ENCODE measurements at places on chromosomes 13 and 19.

DNA sequence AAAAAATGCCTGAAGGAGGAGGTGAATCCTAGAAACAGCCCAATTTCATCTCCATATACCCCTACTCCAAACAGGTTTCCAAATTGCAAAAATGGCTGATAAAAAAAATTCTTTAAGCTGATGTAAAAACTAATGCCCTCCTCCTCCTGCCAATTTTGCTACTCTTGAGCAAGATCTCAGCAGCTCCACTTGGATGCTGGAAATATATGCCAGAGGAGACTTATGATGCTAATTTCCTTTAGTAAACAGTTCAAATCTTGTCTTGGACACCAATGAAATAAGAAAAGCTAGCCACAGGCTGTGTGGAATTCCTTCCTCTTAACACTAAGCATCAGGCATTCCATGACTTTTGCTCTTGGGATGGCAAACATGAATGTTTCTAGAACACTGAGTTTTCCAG, 67.5 kb downstream of the INSR start:
- no peak for DNase-seq

- DNase-seq = no peak
Observed at GRCh38 chr13:41455725-41456419, 1.5 kb upstream of the RGCC start.

DNA sequence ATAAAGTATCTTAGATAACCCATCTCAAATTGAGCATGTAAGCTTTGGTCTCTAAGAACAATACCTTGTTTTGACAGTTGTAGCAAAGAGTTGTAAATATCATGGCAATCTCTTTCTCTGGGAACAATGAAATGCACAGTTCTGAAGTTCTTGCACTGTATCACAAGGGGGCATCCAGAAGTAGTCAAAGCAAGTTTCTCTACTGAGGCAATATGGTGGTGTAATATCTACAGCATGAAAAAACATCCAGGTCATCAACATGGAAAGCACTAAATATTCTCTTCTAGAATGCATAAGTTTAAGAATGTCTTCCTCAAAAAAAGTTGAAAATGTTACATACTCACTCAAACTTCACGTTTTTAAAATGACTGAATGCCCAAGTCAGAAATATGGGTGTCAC, 19.6 kb downstream of the MTMR6 start:
- DNase-seq = peak; percentile 41

- no peak for DNase-seq
Observed at GRCh38 chr13:112358156-112358555, 18.0 kb upstream of the SPACA7 start.

- no peak for DNase-seq
Observed at GRCh38 chr13:98514288-98514687, 62.6 kb downstream of the STK24 start.

DNA sequence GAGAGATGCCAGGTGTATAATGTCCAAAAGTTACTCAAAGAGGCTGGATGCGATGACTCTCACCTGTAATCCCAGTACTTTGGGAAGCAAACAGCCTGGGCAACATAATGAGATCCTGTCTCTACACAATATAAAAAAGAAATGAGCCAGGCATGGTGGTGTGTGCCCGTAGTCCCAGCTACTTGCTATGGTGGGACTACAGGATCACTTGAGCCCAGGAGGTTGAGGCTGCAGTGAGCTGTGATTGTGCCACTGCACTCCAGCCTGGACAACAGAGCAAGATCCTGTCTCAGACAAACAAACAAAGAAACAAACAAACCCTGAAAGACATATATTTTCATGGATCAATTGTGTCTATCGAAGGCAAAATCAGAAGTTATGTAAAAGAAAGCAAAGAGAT, 54.3 kb upstream of the CYP2B6 start:
- DNase-seq = no peak

DNA sequence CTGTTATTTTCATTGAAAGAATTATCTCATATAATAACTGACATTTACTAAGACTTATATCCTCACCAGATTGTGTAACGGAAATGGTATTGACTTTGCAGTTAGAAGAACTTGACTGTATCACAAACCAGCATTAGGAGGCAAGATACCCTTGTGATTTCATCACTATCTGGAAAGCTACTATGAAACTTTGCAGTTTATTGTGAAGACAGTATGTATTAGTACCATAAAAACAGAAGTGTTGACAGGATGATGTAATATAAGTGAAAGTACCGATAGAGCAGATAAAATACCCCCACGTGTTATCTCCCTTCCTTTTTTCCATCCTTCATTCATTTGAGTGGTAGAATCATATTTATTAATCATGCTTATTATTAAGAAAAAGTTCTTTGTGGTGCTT, 365.7 kb upstream of the KLHL1 start:
- no peak for DNase-seq

DNA sequence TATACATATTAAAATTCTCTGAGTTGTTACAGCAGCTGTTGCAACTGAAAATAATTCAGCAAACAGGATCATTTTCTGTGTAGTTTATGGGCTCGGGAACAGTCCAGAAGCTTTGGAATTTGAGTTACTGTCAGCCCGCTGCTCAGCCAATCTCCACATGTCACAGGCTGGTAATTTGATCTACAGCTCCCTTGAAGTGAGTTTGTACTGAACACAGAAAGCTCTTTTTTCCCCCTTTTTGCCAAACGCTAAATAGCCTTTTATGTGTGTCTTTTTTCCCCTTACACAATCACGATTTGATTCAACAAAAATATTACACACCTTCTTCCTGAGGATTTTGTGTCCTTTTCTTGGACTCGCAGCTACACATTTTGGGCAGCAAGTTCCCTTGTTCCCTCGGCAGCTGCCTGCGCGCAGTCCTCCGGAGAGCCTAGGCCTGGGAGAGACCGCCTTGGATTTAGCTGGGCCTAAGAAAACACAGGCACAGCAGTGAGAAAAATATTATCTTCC, 371.4 kb downstream of the KCNRG start:
- peak; percentile 23 for DNase-seq

DNA sequence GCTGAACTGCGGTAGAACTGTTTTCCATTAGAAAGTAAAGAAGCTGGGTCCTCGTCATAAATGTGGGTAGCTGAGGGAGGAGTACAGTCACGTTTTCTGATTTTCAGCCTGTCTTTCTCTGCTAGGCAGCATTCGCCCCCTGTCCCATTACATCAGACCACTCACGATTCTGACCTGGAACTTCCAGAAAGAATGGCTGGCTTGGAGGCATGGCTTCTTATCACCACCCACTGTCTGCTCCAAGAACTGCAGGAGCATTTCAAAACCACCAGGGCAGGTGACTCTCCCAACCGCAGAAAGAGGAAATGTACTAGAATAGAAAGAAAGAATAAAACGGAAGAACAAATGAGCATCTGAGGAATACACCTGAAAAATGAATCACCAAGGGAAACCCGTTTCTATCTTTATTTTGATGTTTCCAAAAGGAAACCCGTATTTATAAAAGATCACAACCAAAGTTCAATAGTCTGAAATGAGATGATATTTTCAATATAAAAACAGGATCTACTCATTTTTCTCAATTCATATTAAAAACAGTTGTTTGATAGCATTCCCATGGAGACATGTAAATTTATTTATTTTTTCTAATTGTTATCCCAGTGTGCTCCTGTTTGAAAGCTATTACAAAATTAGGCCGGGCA, 22.1 kb upstream of the POMP start:
- DNase-seq = peak; percentile 79

- DNase-seq = no peak
Observed at GRCh38 chr19:39555883-39556282, 15.9 kb upstream of the EID2 start.

GRCh38 chr13:95301183-95301967, at the start of gene ABCC4:
Gene ABCC4, minus strand, starts transcription at chr13:95301451. Its CDS starts 137 bp downstream, at chr13:95301314.
- DNase-seq = peak; percentile 67

DNA sequence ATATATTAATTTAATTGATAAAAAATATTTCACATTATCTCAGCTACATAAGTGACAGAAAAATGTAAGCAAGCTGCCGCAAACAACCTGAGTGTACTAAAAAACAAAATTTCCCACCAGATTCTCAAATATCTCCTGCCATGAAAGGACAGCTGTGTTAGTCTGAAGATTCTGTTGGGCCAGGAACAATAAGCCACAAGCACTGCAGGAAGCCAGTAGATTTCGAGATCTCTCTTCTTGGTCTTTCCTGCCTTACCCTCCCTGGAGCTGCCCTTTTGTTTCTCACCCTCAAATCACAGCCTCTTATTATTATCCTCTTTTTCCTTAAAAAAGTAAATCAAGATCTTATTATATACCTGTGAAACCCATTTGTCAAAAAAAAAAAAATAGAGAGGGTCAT, 165.6 kb downstream of the EFNB2 start:
- no peak for DNase-seq

- no peak for DNase-seq
Observed at GRCh38 chr19:39949026-39949747, 14.8 kb upstream of the FCGBP start.

DNA sequence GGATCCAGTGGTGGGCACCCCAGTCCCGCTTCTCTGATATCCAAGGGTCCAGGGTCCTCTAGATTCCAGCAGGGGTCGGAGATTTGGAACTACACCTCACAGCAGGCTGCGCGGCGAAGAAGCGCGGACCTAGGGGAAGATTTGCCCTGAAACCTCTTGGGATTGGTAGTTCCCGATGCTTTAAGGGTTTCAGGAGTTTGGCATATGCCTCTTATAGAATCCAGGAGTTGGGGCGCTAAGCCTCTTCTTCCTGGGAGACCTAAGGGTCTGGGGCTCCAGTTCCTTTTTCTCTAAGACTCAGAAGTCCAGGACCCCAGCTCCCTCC, 349 bp downstream of the BCL2L12 start:
- DNase-seq = no peak

DNA sequence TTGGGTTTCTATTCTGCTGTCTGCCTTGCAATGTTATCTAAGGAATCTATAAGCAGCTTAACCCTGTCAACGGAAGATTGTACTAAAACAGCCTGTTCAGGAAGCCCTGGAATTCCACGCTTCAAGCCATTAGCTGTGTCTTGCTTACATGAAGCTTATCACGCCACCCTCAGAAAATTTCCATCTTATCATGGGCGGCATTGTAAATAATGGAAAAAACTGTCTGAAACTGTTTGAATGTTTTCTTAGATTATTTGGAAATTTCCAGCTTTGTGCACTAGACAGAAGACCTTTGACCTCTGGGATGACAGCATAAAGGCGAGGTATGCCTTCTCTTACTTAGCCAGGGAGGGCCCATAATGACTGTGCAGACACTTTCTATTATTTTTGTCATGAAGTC, 319.7 kb downstream of the KCNRG start:
- no peak for DNase-seq

GRCh38 chr13:25118378-25118905, 22.5 kb downstream of the PABPC3 start:
- no peak for DNase-seq

DNA sequence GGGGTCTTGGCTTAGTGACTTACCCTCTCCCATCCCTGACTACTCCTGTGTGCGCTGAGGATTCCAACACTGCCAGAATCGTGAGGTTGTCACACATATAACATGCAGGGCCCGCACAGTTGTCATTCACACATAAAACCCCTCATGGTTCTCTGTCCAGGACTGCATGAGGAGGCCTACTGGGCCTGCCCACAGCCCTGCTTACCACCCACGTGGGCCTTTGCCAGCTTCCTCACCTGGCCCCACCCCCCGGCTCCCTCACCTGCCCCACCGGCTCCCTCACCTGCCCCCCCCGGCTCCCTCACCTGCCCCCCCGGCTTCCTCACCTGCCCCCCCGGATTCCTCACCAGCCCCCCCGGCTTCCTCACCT, 197.2 kb downstream of the TEX29 start:
- DNase-seq = no peak

GRCh38 chr13:66576381-66576780, 653.8 kb downstream of the PCDH9 start:
- no peak for DNase-seq

GRCh38 chr19:33430674-33431277, 57.3 kb downstream of the CEBPG start:
- DNase-seq = peak; percentile 73

DNA sequence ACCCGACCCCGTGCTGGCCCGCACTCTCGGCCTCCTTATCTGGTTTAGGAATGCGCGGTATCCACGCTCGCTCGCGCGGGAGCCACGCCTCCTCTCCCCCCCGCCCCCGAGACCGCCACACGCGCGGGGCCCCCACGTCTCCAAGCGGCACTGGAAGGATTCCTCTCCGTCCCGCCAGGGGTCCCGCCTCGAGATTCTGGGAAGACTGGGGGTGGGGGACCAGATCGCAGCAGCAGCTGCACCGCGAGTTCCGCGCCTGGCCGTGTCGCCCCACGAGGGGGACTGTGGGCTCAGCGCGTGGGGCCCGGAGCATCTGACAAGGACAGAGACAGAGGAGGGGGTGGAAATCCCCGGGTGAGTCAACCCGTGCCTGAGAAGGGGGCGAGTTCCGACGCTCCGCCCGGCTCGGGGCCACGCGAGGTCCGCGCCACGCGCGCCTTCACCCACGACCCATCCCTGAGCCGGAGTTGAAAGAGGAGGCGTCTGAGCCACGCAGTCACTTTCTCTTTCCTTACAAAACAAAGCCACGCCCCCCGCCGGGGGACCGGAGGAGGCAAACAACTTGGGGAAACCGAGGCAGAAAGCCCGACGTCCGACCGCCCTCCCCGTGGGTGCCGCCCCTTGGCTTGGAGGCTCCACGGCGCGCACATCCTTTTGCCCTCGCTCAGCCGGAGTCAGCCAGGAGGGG, 814 bp downstream of the S1PR2 start:
- no peak for DNase-seq

GRCh38 chr13:94674609-94675348, 37.6 kb downstream of the SOX21 start:
- DNase-seq = peak; percentile 68

DNA sequence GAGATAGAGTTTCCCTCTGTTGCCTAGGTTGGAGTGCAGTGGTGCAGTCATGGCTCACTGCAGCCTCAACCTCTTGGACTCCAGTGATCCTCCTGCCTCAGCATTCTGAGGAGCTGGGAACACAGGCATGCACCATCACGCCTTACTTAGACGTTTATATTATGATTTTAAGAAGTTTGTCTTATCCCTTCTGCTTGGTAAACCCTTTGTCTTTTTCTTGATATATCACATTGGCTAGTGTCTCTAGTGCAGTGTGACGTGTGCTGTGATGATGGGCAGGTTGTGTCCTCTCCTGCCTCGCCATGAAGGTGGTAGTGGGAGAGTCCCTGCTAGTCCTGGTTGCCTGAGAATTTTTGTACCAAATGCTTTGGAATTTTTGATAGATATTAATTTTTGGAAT, 93.9 kb downstream of the KDM4B start:
- DNase-seq = no peak

- no peak for DNase-seq
Observed at GRCh38 chr19:42542791-42543190, 14.5 kb upstream of the CEACAM1 start.

DNA sequence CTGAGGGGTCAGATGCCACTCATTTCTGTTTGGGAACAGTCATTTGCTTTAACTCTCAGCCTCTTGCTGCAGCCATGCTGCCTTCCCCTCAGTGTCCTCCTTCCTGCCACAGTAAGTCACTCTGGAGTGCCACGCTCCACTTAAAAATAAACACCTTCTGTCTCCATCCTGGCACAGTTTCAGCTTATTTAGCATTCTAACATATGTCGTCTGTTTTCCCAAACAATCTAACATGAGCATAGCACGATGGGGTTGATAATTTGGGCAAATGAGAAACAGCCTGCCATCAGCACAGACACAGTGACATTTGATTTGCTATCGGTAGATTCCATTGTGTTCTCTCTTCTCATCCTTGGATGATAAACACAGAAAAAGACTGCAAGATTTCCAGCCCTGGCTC, 768.6 kb downstream of the UQCRFS1 start:
- no peak for DNase-seq
